MV-4-11 (cell line): ENCODE measurements at places on chromosomes 6 and 20.

DNA sequence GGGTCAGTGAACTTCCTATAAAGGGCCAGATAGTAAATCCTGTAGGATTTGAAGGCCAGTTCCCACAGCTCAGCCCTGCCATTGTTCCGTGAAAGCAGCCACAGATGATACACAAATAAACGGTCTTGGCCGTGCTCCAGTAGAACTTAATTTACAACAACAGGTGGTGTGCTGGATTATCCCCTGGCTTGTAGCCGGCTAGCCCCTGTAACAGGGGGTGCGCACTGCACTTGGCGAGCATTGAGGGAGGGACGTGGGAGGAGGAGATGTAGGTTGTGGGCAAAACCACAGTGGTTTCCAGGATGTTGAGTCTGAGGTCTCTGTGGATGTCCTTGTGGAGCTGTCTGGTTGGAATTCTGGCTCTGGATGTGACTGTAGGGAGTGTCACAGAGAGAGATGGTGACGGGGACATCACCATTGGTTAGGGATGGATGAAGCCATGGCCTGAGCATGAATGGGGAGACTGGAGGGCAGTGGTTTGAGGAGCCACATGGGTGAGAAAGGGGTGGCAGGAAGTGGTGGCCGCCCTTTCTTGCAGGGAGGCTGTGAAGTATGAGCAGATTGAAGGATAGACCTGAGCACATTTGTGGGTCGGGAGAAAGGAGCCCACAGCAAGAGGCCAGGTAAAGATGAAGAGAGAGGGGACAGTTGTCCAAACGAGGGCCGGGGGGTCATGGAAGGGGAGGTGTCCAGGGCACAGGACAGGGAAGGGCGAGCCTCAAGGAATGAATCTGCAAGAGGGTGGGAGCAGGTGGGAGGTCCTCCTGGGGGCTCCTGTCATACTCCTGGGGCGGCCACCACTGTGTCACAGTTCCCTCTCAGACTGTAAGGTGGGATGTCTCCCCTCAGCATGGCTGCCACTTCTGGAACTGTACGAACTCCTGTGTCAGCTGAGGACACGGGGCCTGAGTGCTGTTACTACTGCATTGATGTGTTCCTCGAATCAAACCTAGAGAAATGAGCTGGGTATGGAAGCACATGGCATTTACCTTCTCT is 53.6 kb downstream of the CDH26 start:
- no peak for DNase-seq

- DNase-seq, result no peak
Measured at GRCh38 chr20:3239867-3240775, 1.1 kb upstream of the SLC4A11 start.

DNA sequence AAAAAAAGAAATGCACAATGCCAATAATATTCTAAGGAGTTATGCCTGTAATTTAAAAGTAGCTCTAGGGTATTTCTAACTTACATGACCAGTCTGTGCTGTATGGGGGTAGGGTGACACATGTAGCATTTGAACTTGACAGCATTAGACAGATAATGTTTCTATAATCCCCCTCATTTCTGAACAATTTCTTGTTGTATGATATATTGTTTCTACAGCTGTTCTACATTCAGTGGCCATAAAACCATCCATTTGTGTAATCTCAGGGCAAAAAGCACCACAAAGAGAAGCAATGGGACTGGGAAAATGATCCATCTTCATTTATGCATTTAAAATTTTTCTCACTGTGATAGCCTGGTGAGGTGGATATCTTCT is 767.8 kb downstream of the TFAP2A start:
- DNase-seq, result no peak

DNA sequence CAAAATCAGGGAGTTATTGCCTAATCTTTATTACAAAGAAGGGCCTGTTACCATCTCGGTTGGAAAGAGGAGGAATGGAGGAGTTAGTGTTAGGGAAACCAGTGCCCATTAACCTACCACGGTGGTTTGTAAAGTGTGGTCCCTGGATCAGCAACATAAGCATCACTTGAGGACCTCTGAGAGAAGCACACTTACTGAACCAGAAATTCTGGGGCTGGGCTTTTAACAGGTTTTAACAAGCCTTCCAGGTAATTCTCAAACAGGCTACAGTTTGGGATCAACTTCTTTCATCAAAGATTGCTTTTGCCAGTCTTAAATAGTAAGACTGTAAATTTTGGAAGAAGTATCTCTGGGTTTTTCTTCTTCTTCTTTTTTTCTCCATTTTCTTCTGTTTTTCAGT is 329.5 kb upstream of the JAG1 start:
- DNase-seq, result no peak

DNA sequence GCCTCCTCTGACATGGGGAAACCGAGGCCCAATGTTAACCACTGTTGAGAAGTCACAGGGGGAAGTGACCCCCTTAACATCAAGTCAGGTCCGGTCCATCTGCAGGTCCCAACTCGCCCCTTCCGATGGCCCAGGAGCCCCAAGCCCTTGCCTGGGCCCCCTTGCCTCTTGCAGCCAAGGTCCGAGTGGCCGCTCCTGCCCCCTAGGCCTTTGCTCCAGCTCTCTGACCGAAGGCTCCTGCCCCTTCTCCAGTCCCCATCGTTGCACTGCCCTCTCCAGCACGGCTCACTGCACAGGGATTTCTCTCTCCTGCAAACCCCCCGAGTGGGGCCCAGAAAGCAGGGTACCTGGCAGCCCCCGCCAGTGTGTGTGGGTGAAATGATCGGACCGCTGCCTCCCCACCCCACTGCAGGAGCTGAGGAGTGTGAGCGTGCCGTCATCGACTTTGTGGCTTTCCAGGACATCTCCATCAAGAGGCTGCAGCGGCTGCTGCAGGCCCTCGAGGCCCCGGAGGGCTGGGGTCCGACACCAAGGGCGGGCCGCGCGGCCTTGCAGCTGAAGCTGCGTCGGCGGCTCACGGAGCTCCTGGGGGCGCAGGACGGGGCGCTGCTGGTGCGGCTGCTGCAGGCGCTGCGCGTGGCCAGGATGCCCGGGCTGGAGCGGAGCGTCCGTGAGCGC is 1.6 kb downstream of the TNFRSF6B start:
- no peak for DNase-seq
